ENCODE measurements at places on chromosomes 12 and 14.
A peak's percentile ranks its signal among the peaks of the same experiment; 100 is the strongest.

- DNase-seq, result no peak
These were observed 67.2 kb downstream of the SLC8A3 start for GRCh38 chr14:70121521-70121920.

DNA sequence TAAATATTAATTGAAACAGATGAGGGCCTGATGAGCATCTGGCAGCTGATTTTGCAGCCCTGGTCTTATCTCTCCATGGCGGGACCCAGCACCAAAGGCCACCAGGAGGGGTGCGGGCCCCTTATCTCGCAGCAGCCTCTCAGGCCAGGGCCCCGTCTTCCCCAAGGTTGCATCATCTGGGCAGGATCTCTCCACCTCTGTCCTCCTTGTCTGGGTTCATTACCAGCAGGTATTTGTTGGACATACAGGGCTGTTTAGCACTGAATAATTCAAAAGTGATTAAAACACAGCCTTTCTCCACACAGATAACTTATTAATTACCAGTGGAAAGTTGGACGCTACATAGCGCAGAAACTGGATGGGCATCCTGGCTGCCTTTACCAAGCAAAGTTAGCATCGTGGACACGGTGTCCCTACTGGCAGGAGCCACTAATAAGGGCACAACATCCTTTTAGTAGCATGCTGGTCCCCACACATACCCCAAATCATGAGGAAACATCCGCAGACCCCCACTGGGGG lies 25.8 kb downstream of the TMEM120B start:
- no peak for DNase-seq

- DNase-seq, result peak; percentile 61
These were observed 29.7 kb upstream of the NR2C1 start for GRCh38 chr12:95102916-95103671.

DNA sequence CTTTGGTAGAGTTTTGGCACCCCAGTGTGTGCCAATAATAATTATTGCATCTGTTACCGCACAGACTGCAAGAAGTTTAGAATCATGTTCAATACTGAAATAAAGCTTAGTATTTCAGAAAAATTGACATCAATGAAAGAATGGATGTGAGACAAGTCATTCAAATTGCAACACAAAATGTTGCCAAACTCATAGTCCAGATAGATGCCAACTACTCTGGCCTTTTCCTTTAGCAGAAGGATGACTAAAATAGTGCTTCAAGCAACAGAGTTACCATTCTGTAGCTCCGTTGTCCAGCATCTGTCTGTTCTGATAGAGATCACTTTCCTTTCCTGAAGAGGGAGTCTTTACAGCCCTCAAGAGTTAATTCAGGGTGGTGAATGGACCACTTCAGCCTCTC lies 77.5 kb downstream of the LIN7A start:
- DNase-seq, result no peak

DNA sequence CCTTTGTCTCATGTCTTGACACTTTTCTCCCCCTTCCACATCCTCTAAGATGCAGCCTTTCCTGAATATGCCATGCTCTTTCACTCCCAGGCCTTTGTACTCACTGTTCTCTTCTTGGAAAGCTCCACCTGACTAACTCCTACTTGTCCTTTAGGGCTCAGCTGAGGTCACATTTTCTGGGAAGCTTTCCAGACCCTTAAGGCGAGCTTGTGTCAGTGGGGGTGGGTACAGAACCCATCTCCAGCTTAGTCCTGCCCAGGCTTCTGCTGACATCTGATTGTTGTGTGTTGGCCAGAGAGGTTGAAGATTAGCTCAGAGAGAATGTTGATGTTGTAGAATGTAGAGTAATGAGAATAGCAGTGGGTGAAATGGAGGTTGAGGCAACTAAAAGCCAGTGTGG lies 2.9 kb upstream of the TSFM start:
- no peak for DNase-seq

DNA sequence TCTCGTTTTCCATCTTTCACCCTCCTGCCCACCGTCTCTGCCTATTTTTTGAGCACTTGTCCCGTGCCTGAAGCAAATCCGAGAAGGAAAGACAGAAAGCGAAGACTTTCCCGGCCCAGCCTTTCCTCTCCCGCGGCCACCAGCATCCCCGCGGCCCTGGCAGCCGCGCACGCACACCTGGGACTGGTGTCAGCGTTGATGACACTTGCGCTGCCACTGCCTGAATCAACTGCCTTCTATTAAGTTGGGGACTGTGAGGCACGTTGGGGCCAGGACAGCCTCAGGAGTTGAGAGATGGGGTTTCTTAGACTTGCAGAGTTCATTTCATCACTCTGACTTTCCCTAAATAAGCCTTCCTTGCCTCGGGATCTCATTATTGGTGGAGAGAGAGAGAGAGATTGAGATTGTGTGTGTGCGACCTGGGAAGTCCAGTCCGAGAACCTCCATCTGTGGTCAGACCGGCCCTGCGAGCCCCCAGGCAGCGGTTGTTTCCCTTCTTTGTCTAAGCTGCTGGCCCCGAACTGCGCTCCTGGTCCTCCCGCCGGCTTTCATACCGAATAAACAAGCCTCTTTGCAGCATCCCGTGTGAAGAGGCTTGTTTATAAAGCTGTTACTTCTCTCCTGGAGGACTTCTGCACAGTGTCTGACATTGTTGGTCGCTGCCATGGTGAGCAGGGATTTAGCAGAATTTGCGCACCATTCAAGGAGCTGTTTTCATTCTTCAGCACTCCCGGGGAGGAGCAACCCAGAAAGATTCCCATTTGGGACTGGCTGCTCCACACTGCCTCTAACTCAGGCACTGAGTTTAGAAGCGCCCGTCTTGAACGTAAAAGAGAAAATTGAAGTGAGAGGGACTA lies 1.5 kb downstream of the PDZRN4 start:
- DNase-seq, result no peak

DNA sequence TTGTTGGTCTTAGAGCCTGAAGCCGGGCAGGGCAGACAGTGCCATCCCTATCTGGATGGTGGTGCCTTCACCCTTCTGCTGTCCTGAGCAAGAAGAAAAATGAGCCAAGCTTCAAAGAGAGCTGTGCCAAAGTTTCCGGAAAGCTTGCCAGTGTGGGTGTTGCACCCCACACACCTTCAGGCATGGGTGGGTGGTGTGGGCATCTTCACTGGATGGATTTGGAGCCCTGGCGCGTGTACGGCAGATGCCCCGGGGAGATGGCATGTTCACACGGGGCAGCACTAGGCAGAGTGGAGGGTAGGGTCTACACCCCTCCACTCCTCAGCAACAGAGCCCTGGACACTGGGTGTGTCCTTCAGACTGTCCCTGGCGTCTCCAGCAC lies 33.0 kb downstream of the PACS2 start:
- DNase-seq, result no peak
